ENCODE measurements at places on chromosomes 5 and 9.

DNA sequence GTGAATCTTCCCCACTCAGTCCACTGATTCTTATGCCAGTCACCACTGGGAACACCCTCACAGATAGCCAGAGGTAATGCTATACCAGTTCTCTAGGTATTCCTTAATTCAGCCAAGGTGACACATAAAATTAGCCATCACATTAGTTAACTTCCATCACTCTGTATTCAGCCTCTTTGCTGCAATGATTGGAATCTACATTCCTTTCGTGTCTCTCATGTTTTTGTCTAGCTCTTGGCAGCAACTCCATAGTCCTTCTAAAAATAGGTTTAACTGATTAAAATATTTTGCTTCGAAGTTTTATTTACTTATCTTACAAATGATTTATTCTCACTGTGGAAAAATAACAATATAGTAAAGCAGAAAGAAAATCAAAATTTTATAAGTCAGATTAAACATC, 19.6 kb upstream of the RNF20 start:
- DNase-seq, result no peak

DNA sequence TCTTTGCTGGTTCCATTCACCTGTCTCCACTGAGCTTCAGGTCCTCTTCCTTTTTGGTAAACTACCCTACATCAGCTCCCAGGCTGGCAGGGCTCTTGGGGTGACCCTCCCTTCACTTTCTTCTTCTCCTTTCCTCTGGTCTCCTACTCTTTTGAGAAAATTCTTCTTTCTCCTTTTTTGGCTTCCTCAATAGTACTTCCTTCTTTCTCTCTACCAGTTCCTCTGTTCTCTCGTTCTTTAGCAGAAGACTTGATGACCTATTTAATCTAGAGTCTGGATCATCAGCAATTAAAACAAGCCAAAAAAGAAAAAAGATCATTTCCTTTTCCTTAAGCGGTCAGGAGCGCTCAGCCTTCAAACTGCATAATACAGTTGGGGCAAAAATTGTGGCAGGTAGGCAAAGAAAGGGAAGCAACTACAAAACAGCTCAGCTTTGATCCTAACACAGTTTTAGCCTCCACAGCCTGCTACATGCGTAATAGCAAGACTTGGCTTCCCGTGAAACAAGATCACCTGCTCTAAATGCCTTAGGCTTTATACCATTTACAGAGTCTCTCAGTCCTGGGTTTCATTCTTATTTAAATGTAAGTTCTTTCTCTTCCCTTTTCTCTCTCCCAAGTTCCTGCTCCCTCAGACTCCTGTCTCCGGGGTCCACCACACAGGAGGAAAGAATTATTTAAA, 14.0 kb upstream of the GSN start:
- no peak for DNase-seq

DNA sequence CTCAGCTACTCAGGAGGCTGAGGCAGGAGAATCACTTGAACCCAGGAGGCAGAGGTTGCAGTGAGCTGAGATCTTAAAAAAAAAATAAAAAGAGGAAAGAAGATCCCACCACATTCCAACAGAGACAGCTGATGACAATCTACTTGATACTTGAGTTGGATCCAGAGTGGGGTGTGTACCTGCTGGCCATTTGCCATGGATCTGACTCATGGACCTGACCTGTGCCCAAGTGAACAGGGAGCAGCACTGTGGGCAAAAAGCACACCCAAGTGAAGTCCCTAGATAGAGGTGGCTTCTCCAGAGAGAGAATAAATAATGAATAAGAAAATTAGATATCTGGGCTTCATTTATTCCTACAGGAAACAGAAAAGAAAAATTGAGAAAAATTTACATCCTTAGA, 81.2 kb upstream of the MIER3 start:
- DNase-seq, result no peak

DNA sequence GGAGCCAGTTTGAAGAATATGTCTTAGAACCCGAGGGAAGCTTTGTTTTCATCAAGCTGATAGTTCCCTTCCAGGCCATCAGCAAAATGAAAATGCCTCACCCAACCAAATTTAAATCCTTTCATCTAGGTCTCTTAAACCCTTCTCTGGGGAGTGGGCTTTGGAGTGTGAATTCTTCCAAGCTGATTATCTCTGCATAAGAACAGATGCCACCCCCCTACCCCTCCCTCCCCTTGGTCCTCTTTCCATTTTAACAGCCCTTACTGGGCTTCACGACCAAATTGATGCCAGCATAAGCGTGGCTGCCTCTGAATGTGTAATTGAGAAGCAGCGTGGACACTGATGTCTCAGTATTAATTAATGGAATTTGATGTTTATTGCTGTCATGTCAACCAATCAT, 509.7 kb upstream of the CLINT1 start:
- no peak for DNase-seq

- DNase-seq, result no peak
These were observed 37.8 kb downstream of the OXCT1 start for GRCh38 chr5:41832430-41832829.
